ENCODE measurements at places on chromosomes 2 and 18. TPM values are rescaled to one million over a fixed set of nuclear protein-coding genes. Genes with fewer than 3 reads are reported as not detected.

- DNase-seq = peak; percentile 57
Observed at GRCh38 chr2:56681659-56682396, 498.0 kb downstream of the CCDC85A start.

DNA sequence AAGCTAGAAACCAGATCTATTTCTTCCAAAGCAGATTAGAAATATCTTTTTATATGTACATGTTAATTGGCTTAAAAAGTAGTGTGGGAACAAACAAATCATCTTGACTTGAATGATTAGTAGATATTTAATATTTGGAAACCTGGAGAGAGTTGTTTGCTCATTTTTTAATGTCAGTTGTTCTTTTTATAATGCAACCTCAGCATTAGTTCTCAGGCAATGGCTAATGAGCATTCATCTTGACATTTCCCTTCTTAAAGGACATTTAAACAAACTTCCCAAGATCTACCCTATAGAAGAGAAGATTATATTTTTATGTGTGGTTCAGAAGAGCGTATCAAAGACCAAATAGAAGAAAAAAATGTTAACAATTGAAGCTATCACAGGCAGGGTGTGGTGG, 334.0 kb downstream of the CTNNA2 start:
- no peak for DNase-seq

GRCh38 chr2:148957023-148957422, 81.5 kb upstream of the LYPD6B start:
- no peak for DNase-seq

The SLC4A5 gene
- polyA plus RNA-seq = 0.21 TPM

GRCh38 chr18:55275039-55275901, 312.7 kb downstream of the TCF4 start:
- DNase-seq = peak; percentile 28

DNA sequence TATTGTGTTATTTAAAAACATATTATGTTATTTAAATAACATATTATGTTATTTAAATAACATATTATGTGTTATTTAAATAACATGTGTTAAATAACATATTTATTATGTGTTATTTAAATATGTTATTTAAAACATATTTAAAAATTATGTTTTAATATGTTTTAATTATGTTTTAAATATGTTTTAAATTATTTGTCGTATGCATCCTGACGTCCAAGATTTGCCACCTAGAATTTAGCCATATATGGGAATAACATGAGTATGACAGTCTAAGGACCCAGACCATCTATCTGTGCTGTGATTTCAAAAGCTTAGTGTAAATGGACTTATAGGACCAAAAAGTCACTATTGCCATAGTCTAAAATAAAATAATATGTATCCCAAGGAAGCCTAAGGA, 484.3 kb upstream of the KLHL29 start:
- no peak for DNase-seq

DNA sequence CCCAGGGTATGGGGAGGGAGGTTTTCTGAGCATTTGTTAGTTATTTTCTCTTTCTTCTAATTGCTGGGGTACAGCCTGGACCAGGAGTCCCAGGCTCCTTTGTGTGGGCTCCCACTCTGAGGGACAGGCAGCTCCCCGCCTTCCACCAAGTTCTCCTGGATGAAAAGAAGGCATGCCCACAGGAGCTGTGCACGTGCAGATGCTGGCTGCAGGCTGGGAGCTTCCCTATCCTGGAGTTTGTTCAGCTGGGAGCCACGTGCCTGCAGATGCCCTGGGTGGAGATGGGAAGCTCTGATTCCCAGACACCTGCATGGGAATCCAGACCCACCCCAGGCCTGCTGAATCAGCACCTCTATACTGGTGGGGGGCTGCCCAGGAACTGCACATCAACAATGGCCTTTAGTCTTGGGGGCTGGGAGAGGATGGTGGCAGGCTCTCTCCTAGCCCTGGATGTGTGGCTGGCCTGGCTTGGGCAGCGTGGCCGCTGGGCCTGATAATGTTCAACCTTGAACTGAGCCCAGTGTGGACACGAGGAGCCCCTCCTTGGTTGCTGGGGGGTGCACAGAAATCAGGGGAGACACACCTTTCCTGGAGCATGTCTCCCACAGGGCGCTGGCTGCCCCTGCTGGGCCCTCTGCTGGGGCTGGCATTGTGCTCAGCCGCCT, 233.6 kb upstream of the HS6ST1 start:
- DNase-seq = no peak

GRCh38 chr2:202178346-202178958, 59.9 kb downstream of the SUMO1 start:
- peak; percentile 70 for DNase-seq

GRCh38 chr2:204900910-204901309, 355.6 kb downstream of the PARD3B start:
- no peak for DNase-seq

The TSPYL6 gene
- polyA plus RNA-seq = not detected

The ITGB6 gene
- polyA plus RNA-seq = 0.05 TPM

The CELF4 gene
- not detected for polyA plus RNA-seq

GRCh38 chr2:134109246-134109645, 144.6 kb upstream of the MGAT5 start:
- no peak for DNase-seq

- no peak for DNase-seq
Observed at GRCh38 chr2:3460831-3461800, 58.2 kb downstream of the ADI1 start.

DNA sequence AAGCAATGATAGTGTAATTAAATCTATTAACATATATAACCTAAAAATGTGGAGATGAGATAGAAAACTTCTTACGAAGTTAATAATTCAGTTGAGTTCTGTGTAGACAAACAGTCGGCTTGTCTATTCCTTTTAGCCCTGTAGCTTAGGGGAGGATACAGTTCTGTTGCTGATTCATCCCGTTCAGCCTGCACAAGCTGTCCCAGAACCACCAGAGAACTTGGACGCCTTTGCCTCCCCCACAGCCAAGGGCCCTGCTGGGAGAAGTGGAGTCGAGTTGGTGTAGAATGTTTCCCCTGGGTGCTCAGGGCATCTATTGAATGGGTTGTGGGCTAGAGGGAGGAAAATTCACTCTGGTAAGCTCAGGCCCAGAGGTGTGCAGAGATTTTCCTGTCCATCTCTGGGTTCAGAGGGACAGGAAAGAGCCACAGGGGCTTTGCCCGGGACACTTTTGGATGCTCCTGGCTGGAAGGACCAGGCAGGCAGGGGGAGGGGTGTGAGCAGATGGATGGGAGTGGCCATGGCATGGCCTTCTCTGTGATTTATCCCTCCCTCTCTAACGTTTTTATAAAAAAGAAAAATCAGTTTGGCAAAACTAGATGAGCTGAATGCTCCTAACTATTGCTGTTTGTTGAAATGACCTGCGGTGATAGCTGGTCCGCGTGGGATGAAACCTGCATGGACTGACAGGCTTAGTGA, 42.8 kb upstream of the GALR1 start:
- DNase-seq = no peak

The DYNAP gene
- polyA plus RNA-seq = not detected

The ASXL2 gene
- 6.1 TPM for polyA plus RNA-seq

All from endothelial cell of umbilical vein (primary cell).